Activated CD4-positive, alpha-beta T cell treated with anti-CD3 and anti-CD28 coated beads for 36 hours (primary cell): ENCODE measurements at places on chromosomes 16 and 17.

DNA sequence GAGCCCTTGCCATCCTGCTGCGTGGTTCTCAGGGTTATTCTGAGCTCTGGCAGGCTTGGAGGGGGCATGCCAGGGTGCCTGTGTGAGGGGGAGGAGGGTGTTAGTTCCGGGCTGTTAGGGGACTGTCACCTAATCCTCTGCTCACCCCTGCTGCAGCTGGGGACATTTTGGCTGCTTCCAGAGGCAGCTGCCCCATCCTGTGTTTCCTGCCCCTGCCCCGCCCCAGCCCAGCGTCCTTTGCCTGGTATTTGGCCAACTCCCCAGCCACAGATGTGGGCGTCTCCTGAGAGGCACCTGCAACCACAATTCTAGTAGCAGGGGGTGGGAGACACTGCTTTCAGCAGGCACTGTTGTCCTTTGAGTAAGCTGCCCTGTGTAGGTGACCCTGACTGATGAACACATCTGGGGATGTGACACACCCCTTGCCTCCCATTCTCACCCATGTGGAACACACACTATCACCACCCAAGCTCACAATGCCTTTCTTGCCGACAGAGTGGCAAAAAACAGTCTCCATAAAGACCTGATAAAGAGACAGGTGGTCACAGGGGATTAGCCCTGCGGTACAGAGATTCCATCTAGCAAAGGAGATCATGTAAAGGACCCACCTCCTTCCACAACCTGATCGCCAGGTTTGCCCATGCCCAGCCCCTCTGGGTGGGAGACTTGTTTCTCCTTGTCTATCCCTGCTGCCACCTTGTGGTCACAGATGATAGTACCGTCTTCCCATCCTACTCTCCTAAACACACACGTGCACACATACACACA, at the start of gene CHRNE:
Gene CHRNE (minus strand): TSS at position 48 of the 768 bp plus-strand sequence. CDS start 35 bp downstream, at position 13.
- peak; percentile 89 for DNase-seq

DNA sequence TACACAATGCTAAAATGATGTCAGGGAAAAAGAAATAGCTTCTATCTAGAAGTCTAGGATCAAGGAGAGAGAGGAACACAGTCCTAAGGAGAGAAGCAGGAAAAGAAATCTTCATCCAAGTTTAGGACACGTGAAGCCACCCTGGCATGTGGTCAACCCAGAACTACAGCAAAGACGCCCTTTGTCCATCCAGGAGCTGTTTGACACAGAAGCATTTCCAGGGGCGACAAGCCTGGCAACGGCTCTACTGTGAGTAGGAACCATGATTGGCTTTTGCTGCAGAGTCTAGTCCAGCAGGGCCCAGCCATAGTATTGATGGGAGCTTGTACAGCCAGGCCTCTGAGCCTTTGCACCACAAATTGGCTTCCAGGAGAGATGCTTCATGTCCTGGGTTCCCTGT, 185.4 kb upstream of the RPL38 start:
- no peak for DNase-seq

GRCh38 chr16:83935005-83935857, 17.8 kb upstream of the OSGIN1 start:
- DNase-seq = no peak

DNA sequence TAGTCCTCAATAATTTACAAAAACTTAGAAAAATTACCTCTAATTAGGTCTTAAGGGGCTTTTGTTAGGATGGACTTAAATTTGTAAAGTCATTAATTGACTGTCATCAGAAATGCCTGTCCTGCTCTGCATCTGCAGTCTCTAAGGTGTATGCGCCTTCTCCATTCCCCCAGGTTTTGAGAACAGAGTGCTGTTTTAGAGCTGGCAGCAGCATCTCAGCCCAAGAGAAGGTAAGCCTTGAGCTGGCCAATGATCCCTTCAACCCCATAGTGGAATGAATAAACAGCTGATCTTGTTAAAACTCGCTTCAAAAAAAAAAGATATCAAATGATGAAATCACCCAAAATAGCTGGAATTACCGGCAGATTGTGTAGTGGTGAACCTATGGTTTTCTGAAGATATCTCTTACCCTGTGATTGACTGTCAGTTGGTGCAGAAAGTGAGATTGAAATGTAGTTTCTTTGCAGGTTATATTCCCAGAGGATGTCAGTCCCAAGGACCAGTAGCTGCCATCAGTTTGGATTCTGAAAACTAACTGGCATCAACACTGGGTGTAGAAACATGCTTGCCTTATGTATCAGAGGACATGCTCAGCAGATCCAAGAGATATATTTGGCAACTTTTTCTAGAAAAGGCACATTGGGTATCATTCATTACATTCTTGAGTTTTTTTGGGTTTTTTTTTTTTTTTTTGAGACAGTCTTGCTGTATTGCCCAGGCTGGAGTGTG, 25.7 kb downstream of the TRPV2 start:
- no peak for DNase-seq

GRCh38 chr16:19757026-19757425, 39.0 kb downstream of the IQCK start:
- no peak for DNase-seq

DNA sequence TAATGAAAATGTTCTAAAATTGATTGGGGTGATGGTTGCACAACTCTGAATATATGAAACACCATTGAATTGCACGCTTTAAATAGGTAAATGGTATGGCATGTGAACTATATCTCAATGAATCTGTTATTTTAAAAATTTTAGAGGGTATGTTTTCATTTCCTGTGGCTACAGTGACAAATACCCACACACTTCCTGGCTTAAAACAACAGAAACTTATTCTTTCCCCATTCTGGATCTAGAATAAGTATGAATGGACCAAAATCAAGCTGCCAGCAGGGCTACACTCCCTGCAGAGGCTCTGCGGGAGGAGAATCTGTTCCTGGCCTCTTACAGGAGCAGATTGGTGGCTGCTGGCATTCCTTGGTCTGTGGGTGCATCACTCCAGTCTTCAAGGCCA, 11.3 kb upstream of the PECAM1 start:
- no peak for DNase-seq

DNA sequence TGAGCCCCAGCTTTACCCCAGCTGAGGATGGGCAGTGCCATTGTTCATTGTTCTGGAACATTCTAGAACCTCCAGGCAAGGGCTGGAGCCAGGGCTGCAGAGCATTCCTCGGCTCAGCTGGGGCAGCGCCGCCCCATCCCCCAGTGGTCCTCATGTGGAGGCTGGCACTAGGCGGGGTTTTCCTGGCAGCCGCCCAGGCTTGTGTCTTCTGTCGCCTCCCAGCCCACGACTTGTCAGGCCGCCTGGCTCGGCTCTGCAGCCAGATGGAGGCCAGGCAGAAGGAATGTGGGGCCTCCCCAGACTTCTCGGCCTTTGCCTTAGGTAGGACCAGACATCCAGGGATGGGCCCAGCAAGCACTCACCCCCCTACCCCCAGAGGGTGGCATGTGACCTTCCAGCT, at the start of gene TMEM95:
Gene TMEM95 (plus strand): TSS at position 104 of the 400 bp plus-strand sequence. CDS start 49 bp downstream, at position 153.
- DNase-seq = no peak

DNA sequence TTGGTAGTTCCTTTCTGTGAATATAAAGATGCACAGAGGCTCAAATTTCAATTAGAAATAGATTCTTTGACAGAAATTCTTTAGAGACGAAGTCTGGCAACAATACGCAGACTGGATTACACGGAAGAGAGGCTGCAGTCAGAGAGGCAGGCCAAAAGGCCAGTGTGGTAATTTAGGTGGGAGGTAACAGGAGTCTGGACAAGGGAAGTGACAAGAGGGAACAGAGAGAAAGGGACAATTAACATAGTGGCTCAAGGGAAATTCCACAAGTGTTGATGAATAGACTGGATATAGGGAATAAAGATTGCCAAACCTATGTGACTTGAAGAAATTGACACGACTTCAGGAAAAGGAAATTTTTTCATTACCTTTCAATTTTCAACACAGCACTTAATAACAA, 54.6 kb downstream of the STX8 start:
- DNase-seq = no peak

DNA sequence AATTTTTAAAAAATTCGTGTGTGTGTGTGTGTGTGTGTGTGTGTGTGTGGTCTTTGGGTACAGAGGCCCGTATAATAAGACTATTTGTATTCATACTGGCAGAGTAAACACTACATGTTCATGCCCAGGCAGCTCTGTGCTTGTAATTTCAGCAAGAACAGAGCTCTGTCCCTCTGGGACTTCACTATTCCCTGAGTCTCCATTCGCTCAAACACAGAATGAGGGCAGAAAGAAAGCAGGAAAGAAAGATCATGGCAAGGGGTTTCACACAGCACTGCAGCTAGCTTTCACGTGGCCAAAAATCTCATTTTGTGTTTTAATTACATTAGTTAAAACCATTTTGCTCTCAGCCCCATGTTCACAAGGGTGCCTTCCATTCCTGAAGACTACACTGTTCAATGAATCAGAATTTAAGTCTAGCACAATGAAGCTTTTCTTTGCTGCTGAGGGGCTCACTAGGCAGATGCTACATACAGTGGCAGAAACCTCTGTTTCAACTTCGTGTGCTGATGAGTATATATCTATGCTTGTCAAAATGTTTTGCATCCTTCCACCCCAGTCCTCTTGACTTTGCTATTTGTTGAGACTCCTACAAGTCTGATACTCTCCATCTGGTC, 198.4 kb upstream of the C17orf78 start:
- no peak for DNase-seq

DNA sequence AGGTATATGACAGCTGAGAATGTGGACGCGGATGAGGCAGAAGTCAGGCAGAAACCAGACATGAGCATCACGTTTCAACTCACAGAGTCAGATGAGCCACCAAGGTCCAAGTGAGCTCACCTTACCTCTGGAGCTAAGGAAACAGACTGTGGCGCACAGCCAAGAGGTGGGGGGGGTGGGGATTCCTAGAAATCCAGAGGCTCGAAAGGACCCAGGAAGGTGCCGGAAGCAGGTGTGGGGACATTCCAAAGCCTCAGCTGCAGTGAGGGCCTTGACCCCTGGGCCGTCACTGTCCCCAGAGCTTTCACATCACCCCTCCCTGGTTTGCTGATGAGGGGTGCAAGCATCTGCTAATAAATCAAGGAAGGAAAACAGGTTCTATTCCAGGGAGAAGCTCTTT, 29.3 kb upstream of the RCVRN start:
- DNase-seq = no peak

DNA sequence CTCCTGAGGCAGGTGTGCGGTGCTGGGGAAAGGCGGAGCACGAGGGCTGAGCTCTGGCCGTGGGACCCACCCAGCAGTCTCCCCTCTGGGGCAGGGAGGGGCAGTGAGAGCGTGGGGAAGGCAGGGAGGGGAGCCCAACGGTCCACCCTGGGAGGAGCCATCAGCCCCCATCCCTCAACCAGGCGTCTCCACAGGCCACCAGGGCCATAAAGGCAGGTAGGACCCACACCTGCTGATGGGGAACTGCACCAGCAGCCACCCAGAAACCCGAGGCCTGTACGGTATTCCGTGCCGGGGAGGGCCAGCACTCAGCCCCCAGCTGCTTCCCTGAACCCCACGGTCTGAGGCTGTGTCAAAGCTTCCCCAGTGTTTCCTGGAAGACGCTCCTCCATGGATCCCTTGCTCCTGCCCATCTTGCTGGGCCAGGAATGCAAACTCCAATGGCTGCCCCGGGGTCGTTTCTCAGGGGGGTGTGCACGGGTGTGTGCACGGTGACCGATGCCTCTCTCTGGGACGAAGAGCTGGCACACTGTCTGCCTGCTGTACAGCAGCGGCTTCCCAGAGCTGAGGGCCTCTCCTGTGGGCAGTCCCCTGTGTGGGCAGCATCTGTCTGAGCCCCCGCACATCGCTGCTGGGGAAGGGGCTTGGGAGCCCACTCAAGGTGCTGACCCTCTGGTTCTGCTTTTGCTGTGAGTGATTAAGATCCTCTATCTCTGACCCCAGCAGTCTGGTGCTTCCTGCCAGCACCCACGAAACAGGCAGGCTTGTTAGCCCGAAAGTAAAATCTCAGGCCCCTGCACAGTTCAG, 17.2 kb upstream of the METRNL start:
- DNase-seq = no peak

GRCh38 chr16:5649762-5650743, 552.5 kb upstream of the EEF2KMT start:
- DNase-seq = no peak

DNA sequence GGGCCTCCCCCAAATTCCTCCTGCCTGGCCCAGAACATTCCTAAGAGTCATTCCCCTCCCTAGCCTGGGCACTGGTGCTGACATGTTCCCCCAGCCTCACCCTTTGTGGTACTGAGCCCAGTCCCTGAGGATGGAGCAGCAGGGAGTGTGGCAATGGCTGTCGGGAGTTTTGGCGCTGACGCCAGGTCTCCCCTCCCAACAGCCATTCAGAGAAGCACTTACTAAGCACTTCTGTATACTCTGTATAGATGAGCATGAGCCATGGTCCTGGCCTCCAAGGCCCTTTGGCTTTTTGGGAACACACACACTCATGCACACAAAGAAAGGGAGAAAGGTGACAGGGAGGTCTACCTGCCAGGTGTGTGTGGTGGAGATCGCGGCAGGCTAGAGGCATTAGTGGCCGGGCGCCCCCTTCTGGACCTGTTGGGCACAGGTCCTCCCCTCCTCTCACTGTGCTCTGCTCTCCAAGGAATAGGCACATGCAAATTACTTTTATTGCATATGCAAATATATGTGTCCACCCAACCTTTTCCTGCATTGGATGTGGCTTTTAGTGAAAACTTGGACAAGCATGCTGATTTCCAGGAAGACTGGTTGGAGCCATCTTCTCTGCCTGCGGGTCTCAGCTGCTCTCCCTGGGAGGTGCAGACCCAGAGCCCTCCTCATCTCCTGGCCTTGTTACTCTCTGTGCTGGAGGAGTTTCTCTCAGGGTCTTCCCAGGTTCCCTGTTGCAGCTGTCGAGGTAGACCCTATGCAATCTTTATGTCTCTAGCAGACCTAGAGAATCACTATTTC, 17.4 kb upstream of the C17orf107 start:
- DNase-seq = peak; percentile 84

DNA sequence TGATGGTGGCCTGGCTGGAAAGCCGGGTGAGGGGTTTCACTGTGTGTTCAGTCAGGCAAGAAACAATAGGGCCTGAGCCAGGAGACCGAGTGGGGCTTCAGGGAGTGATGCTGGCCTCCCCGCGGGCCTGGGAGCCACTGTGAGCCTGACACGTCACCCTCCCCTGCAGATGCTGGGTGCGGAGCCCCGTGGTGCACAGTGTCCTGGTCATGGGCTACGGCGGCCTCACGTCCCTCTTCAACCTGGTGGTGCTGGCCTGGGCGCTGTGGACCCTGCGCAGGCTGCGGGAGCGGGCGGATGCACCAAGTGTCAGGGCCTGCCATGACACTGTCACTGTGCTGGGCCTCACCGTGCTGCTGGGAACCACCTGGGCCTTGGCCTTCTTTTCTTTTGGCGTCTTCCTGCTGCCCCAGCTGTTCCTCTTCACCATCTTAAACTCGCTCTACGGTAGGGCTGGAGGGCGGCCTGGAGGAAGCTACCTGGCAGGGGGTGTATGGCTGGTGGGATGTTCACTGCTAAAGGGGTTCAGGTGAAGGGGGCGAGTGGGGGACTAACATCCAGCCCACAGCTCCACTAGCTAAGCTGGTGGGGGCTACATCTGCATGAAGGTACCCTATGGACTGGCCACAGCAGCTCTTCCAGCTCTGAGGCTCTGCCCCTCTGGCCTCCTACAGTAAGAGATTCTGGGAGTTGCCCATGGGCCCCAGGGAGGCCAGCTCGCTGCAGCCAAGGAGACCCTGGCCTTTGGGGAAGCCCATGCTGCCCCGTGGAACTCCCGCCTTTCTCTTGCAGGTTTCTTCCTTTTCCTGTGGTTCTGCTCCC, 32.4 kb downstream of the ADGRG5 start:
- no peak for DNase-seq
